ENCODE measurements at places on chromosomes 11 and 22. TPM values are rescaled to one million over a fixed set of nuclear protein-coding genes. Genes with fewer than 3 reads are reported as not detected.

The LMO2 gene
- 14.0 TPM for polyA plus RNA-seq

The MORC2 gene
- polyA plus RNA-seq = 27.8 TPM

The TPP1 gene
- 34.6 TPM for polyA plus RNA-seq

The FAM76B gene
- polyA plus RNA-seq = 4.1 TPM

Measured in heart right ventricle (tissue), 16 donors.